Cardiac atrium fibroblast (primary cell): ENCODE measurements at places on chromosomes 1 and 21. TPM values are rescaled to one million over a fixed set of nuclear protein-coding genes. Genes with fewer than 3 reads are reported as not detected.

The AMY1C gene
- not detected in 2 replicates for total RNA-seq

The ARHGEF16 gene
- 0.81 TPM in 1 of 2 replicates, not detected in the other for total RNA-seq

The CLCA4 gene
- not detected in 2 replicates for total RNA-seq

The TRPM2 gene
- total RNA-seq = not detected in 2 replicates

The RHCE gene
- 0.32 and 1.1 TPM in 2 replicates for total RNA-seq

The FCN3 gene
- 0.49 TPM in 1 of 2 replicates, not detected in the other for total RNA-seq

The FCRL5 gene
- total RNA-seq = not detected in 2 replicates

The SCMH1 gene
- total RNA-seq = 16.0 and 19.1 TPM in 2 replicates

The ABCA4 gene
- 0.18 and 0.97 TPM in 2 replicates for total RNA-seq

The HTR6 gene
- total RNA-seq = not detected in 2 replicates

The SYPL2 gene
- total RNA-seq = under 0.01 TPM in 2 replicates

The CHI3L1 gene
- 0.54 and 23.8 TPM in 2 replicates for total RNA-seq

The CFHR1 gene
- 0.81 TPM in 1 of 2 replicates, not detected in the other for total RNA-seq

The RAB42 gene
- total RNA-seq = 0.54 and 2.8 TPM in 2 replicates

The KCNK1 gene
- total RNA-seq = 1.3 and 2.8 TPM in 2 replicates

The ADGRL2 gene
- total RNA-seq = 49.3 and 104 TPM in 2 replicates

The EPRS1 gene
- total RNA-seq = 84.8 and 87.0 TPM in 2 replicates

The BRDT gene
- total RNA-seq = not detected in 2 replicates

The ADAMTS5 gene
- total RNA-seq = 1.1 and 2.1 TPM in 2 replicates

The BCAS2 gene
- 24.2 and 29.8 TPM in 2 replicates for total RNA-seq

The MSH4 gene
- under 0.01 TPM in 2 replicates for total RNA-seq

The AXDND1 gene
- total RNA-seq = not detected in 2 replicates

The TNFRSF18 gene
- not detected in 2 replicates for total RNA-seq

The CFHR4 gene
- not detected in 2 replicates for total RNA-seq

The RCAN3 gene
- 6.5 and 7.3 TPM in 2 replicates for total RNA-seq

The NHLH1 gene
- total RNA-seq = not detected in 2 replicates

The BRINP3 gene
- 0.32 TPM in 1 of 2 replicates, not detected in the other for total RNA-seq

The NR5A2 gene
- 0.32 TPM in 1 of 2 replicates, not detected in the other for total RNA-seq

The GJA4 gene
- total RNA-seq = 2.1 and 4.9 TPM in 2 replicates

The NEGR1 gene
- total RNA-seq = 6.6 and 7.2 TPM in 2 replicates

The LRRC71 gene
- total RNA-seq = not detected in 2 replicates
